Prostate gland (tissue), 2 donors: ENCODE measurements at places on chromosomes 13 and 19. TPM values are rescaled to one million over a fixed set of nuclear protein-coding genes. Genes with fewer than 3 reads are reported as not detected.
A peak's percentile ranks its signal among the peaks of the same experiment; 100 is the strongest.

DNA sequence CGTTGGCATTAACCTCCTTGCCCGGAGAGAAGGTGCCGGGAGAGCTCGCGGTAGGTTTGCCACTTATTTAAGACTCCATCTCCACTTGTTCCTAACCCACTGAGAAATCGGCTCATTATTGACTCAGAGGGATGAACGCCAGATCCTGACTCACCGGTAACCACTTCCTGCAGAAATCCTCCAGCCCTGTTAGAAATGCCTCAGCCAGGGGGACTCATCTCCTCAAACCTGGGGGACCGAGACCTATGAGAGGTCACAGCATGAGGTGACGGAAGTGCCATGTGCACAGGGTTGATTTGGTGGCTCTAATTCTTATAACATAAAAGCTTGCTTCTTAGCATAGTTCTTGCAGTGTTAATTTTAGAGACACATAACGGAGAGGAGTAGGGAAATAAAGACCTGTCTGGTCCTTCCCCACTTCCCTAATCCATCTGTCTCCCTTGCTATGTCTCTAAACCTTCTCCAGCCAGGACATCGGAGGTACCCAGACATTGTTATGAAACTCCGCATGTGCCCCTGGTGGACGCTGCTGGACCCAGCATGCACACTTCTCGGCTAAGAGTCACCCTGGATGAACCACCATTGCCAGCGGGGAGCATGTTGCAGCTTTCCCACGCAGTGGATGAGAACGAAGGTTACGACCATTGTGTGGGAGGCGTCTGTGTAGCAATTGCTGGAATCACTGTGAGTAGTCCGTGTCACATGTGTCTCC lies 158.9 kb downstream of the EFNB2 start:
- DNase-seq, result no peak

DNA sequence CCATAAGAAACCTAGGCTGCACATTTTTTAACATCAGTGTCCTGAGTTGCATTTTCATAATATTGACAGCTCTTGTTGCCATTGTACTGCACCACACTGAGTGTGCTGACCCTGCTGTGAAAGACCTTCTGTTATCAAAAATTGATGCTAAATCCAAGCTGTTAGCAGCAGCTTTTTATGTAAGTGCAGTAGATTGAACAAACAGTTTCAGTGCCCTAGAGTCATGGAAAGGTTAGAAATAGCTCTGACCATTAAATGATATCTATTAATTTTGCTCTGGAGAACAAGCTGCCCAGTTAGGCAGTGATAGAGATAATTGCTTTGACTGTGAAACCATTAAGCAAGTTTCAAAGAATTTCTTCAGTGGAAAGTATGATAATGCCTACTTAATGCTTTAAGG lies 1289.2 kb upstream of the PCDH20 start:
- DNase-seq, result no peak

DNA sequence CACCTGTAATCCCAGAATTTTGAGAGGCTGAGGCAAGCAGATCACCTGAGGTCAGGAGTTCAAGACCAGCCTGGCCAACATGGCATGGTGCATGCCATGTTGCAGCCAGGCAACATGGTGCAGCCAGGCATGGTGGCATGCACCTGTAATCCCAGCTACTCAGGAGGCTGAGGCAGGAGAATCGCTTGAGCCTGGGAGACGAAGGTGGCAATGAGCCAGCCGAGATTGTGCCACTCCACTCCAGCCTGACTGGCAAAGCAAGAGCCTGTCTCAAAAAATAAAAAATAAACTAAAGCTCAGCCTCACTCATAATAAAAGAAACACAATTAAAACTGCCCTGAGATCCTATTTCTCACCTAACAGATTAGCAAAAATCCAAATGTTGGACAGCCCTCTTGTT lies 49.7 kb upstream of the MAP3K10 start:
- no peak for DNase-seq

DNA sequence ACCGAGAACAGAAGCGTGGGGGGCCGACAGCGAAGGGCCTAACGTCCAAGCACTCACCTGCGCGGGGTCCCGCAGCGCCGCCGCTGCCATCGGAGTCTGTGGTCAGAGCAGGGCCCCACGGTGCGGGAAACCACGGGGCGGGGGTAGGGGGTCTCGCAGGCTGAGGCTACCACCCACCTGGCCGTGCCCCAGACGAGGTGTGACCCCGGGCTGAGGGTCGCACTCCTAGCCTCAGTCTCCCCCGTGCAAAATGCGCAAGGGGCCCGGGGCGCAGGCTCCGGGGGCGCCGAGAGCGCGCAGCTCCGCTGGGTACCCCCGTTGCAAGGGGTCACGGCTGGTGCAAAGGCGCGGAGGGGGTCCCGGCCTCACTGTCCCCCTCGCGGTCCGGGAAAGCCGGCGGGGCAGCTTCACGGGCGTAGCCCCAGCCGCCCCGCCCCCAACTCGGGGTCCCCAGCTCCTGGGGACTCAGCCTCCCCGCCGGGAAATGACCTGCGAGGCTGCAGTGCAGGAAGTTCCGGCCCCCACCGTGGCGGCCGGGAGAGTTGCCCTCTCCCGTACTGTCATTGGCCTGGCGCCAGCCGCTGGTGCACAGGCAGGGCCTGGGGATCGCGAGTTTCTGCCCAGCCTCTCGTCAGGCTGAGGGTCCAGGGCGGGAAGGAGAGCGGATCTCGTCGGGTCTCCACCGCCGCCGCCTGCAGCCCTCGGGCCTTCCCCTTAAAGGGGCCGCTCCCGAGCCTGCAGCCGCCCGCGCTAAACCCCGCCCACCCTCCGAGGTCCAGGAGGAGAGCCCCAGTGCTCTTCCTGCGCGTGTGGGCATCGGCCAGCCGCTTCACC lies at the start of gene ZNF792:
Gene ZNF792 (minus strand): TSS at position 657 of the 834 bp plus-strand sequence. CDS start 567 bp downstream, at position 90.
- peak; percentile 32 for DNase-seq

- DNase-seq, result no peak
These were observed 24.9 kb downstream of the CPAMD8 start for GRCh38 chr19:17001603-17002183.

DNA sequence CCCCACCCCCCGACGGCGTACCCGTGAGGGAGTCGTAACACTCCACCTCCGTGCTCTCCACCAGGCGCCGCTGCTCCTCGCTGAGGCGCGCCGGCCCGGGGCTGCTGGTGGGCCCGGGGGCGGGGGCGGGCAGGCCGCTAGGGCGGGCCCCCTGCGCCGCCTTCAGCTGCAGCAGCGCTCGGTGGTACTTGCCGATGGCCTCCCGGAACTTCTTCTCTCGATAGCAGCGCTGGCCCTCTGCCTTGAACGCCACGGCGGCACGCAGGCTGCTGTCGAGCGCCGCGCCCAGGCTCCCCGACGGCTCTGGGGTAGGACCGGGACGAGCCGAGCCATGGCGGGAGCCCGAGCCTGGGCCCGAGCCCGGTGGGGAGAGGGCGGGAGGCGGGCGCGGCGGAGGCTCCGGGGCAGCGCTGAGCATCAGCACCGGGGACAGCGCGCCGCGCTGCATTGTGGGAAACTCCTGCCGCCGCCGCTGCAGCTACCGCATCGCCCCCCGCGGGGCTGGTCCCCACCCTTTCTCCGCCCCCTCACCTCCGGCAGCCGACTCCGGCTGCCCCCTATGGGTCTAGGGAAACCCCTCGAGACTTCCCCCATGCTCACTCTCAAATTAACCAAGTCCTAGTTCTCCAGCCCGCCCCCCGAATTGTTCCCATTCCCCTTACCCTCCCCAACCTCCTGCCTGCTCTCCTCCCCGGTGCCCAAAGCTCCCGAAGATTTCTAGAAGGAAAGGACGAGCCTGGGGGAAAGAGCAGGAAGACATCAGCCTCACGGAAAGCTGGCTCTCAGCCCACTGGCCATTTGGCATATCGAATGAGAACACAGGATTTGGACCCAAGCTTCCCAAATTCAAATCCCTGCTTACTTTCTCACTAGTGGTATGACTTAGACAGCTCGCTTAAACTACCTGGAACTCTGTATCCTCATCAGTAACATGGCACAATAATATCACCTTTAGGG lies at the start of gene TTC9B:
Gene TTC9B (minus strand): TSS at position 451 of the 957 bp plus-strand sequence. CDS start 3 bp downstream, at position 448.
- no peak for DNase-seq

DNA sequence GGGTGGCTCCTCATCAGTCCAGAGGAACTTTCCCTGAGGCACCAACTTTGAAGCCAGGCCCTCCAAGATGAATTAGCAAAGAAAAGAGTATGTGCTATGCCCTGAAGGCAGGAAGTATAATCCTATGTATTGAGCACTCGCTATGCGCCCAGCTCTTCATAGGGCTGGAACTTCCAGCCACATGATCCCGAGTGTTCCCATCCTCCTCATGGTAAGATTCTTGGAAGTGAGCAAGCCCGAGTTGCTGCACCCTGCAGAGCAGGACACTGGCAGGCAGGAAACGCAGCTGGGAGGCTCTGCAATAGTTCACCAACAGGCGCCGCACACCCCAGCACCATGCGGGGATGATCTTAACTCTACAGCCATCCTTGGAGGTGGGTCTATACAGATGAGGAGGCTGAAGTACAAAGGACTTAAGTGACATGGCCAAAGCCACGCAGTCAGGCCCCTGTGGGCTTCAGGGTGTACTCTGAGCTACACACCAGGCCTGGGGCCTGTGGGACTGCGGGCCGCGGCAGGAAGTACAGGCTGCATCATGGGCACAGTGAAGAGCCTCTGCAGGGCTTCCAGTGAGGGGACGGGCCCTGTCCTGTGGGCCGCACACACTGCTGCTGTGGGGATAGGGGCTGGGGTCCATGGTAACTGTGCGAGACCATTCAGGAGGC lies 25.1 kb downstream of the C19orf47 start:
- DNase-seq, result no peak

- no peak for DNase-seq
These were observed 24.9 kb downstream of the MPND start for GRCh38 chr19:4368128-4368820.

DNA sequence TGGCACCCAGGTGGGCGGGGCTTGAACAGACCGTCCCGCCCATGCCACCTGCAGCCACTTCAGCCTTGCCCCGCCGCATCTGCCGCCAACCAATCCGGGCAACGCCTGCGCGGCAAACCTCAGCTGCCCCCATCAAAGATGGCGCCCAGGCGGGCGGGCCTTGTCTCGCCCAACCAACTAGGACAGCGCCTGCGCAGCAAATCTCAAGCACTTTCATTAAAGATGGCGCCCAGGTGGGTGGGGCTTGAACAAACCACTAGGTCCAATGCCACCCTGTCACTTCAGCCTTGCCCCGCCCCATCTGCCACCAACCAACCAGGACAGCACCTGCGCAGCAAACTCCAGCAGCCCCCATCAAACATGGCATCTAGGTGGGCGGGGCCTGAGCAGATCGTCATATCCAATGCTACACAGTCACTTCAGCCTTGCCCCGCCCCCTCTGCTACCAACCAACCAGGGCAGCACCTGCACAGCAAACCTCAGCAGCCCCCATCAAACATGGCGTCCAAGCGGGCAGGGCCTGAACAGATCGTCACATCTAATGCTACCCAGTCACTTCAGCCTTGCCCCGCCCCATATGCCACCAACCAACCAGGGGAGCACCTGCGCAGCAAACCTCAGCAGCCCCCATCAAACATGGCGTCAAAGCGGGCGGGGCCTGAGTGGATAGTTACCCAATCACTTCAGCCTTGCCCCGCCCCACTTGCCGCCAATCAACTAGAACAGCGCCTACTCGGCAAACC lies 1.4 kb downstream of the PEG3 start:
- DNase-seq, result peak; percentile 98

- no peak for DNase-seq
These were observed 472.8 kb downstream of the OLFM4 start for GRCh38 chr13:53501387-53501786.

- DNase-seq, result no peak
These were observed 71.2 kb upstream of the ADGRE5 start for GRCh38 chr19:14310055-14310454.

- DNase-seq, result no peak
These were observed 27.4 kb downstream of the EFNA2 start for GRCh38 chr19:1312767-1313694.

DNA sequence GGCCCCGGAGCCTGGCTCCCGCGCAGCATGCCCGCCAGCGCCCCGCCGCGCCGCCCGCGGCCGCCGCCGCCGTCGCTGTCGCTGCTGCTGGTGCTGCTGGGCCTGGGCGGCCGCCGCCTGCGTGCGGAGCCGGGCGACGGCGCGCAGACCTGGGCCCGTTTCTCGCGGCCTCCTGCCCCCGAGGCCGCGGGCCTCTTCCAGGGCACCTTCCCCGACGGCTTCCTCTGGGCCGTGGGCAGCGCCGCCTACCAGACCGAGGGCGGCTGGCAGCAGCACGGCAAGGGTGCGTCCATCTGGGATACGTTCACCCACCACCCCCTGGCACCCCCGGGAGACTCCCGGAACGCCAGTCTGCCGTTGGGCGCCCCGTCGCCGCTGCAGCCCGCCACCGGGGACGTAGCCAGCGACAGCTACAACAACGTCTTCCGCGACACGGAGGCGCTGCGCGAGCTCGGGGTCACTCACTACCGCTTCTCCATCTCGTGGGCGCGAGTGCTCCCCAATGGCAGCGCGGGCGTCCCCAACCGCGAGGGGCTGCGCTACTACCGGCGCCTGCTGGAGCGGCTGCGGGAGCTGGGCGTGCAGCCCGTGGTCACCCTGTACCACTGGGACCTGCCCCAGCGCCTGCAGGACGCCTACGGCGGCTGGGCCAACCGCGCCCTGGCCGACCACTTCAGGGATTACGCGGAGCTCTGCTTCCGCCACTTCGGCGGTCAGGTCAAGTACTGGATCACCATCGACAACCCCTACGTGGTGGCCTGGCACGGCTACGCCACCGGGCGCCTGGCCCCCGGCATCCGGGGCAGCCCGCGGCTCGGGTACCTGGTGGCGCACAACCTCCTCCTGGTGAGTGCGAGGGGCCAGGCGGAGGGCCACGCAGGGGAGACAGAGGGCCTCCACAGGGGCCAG lies at the start of gene KL:
Gene KL (plus strand): TSS at position 10 of the 909 bp plus-strand sequence. CDS start 18 bp downstream, at position 28.
- no peak for DNase-seq

DNA sequence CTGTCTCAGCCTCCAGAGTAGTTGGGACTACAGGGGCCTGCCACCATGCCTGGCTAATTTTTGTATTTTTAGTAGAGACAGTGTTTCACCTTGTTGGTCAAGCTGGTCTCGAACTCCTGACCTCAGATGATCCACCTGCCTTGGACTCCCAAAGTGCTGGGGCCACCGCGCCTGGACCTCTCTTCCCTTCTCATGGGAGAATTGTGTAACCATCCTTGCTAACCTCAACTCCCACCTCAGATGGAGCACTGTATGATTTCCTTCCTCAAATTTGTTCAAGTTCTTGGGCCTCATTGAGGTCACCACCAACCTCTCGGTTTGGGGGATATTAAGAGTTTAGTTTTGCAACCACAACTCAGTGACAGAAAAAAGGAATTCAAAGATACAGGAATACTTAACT lies 10.7 kb downstream of the LILRA5 start:
- no peak for DNase-seq

DNA sequence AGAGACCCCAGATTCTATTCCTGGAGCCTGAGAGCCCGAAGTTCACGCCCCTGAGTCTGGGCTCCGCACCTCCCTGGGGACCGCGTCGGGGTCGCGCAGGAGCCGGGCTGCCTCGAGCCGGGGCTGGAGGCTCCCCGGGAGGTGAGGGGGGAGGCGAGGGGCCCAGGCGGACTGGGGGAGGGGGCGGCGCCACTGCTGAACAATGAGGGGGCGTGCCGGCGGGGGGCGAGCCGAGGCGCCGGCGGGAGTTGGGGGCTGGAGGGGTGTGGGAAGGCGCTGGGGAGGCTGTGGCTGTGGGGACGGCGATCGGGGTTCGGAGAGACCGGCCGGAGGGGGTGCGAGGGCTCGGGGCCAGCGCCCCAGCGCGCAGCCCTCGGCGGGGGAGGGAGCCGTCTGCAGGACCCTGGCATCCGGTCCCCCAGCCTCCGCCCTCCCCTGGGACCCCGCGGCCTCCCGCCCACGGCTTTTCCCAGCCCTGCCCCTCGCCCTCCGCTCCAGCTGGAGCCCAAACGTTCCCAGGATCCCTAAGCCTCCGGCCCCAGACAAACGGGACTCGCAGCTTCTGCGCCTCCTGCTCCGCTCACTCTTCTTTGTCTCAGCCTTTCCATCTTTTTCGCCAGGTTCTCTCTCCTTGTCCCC lies 922 bp downstream of the PLEKHG2 start:
- DNase-seq, result peak; percentile 39

Gene TMEM238
- 19.6 TPM for total RNA-seq

Gene MAP2K2
- total RNA-seq, result 145 TPM

Gene CD37
- total RNA-seq, result 9.5 TPM

Gene ZNF414
- total RNA-seq, result 59.5 TPM

Gene HTR2A
- 0.51 TPM for total RNA-seq
